Foreskin melanocyte (primary cell): ENCODE measurements at places on chromosomes 11 and 22.

- DNase-seq: no peak
Observed at GRCh38 chr11:69001243-69002081, 11.6 kb downstream of the MRGPRF start.

DNA sequence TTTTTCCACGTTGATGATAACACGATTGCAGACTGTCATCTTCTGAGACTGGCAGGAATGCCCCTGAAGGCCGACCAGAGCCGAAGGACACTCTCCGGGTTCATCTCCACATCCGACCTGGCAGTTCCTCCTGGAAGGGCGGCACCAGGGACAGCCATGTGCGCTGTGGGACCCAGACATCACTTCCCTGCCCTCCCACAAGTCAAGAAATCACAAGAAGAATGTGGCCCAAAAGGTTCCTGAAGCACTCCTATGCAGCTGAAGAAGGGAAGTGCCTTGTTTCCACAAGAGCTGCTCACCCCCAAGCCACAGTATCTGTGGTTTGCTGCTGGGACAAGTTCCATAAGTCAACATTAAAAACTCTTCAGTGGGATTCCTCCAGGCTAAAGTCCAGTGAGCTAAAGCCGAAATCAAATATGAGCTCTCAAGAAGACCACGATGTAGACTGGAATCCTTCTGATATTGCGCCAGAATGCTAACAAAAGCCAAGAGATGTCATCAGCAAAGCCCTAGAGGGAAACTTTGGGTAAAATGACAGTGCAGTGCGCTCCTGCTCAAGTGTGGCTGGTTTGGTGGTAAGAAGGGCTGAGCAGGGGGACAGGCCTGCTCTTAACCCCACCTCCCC is 21.2 kb downstream of the PACSIN2 start:
- DNase-seq: no peak

- DNase-seq: no peak
Observed at GRCh38 chr11:114062272-114062671, 2.8 kb downstream of the ZBTB16 start.

DNA sequence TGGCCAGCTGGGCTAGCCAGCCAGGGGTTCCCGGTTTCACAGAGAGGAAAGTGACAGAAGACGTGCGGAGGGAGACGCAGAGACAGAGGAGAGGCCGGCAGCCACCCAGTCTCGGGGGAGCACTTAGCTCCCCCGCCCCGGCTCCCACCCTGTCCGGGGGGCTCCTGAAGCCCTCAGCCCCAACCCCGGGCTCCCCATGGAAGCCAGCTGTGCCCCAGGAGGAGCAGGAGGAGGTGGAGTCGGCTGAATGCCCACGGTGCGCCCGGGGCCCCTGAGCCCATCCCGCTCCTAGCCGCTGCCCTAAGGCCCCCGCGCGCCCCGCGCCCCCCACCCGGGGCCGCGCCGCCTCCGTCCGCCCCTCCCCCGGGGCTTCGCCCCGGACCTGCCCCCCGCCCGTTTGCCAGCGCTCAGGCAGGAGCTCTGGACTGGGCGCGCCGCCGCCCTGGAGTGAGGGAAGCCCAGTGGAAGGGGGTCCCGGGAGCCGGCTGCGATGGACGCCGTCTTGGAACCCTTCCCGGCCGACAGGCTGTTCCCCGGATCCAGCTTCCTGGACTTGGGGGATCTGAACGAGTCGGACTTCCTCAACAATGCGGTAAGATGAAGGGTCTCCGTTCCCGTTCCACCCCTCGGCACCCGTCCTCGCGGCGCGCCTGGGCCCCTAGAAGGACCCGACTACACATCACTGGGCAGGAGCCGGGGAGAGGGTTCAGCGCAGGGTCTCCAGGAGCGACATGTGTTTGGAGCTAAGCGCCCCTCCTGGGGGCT is at the start of gene CREB3L1:
Gene CREB3L1 (plus strand): TSS at position 41 of the 765 bp plus-strand sequence. CDS start 450 bp downstream, at position 491.
- no peak for DNase-seq

DNA sequence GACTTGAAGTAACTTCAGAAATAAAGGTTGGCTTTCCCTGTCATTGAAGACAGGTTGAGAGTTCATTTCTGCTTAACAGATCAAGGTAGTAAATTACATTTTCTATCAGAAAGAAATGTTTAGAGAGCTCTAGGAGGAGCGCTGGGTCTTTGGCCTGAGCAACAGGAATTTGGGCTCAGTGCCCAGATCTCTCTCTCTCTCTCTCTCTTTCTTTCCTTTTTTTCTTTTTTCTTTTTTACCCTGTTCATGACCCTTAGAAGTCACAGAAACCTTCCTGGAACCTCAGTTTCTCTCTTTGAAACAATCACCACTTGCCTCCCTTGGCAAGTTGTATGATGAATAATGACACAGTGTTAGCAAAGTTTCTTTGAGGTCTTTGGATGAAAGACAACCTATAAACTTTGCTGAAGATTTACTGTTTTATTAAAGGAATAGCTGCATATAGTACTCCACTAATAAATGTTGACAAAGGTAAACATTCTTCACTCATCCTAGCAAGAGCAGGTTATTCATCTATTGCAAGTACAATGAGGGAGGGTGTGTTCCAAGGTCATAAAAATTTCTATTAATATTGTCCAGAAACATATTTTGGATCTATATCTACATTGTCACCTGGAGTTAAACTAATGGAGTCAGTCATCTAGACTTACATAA is 35.5 kb upstream of the RASSF10 start:
- DNase-seq: no peak

- DNase-seq: no peak
Observed at GRCh38 chr22:47102081-47102480, 339.6 kb downstream of the TBC1D22A start.

DNA sequence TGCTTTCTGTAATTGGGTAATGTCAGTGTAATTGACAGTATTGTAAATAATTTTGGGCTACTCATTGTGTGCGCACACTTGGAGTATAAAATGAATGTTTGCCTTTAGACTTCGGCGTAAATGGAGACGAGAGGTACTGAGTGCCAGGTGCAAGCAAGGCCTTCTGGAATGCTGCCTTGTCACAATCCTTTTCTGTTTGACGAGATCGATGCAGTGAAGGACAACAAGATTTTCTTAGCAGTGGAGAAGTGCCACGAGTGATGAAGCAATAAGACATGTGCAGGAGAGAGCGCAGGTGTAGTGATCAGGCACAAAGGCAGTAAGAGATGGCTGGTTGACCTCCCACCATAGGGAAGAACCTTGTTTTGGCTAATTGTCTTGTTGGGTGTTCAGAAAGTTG is 67.5 kb downstream of the DDX10 start:
- DNase-seq: no peak

DNA sequence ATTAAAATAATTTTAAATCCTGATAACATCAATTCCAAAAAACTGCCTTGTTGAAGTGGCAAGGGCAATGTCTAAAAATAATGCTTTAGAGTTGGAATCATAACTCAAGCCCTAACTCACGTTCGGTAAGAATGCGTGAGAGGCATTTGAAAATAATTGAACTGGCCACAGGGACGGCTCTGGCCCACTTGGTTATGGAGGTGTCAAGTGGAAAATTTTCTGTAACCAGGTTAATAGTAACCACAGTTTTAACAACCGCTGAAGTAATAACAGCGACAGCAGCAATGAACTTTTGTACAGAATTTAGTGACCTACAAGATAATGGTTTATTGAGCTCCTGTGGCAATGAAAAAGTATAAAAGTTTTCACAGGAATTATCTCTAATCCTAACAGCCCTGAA is 79.4 kb downstream of the ETS1 start:
- no peak for DNase-seq

GRCh38 chr22:31039393-31039792 is 41.7 kb upstream of the SMTN start:
- no peak for DNase-seq

GRCh38 chr22:24948356-24949202 is 2.1 kb upstream of the LHFPL7 start:
- no peak for DNase-seq

- no peak for DNase-seq
Observed at GRCh38 chr22:46596819-46597218, 23.4 kb upstream of the GRAMD4 start.

GRCh38 chr11:115869780-115870431 is 365.7 kb upstream of the CADM1 start:
- DNase-seq: peak; percentile 55

- DNase-seq: no peak
Observed at GRCh38 chr11:116696381-116696941, 76.3 kb downstream of the BUD13 start.

- DNase-seq: no peak
Observed at GRCh38 chr11:57596266-57596885, 1.1 kb upstream of the SERPING1 start.

DNA sequence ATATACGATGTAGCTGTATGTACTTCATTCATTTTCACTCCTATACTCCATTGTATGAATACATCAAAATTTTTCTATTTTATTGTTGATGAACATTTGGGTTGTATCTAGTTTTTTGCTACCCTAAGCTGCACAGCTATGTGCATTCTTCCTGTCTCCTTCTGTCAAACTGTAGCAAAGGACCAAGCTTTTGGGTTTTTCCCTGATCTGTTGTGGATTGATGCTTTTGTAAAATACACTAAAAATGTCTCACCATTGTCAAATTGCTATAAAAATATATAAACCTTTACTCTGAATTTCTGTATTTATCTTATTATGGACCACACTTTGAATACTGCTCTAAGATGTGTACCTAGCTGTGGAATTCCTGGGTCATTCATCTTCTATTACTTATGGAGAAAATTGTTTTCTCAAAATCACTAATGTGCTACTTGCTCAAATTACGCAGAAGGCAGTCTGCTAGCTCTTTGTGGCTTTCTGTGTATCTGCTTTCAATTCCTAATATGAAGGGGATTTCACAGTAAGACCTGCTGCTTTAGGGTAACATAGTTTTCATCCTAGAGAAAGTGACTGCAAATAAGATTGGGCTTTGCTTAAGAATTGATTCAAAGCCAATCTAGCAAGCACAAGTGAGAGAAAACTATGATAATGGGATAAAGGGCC is 123.4 kb downstream of the CYP2R1 start:
- no peak for DNase-seq

- DNase-seq: no peak
Observed at GRCh38 chr11:79430280-79430679, 10.6 kb downstream of the TENM4 start.

DNA sequence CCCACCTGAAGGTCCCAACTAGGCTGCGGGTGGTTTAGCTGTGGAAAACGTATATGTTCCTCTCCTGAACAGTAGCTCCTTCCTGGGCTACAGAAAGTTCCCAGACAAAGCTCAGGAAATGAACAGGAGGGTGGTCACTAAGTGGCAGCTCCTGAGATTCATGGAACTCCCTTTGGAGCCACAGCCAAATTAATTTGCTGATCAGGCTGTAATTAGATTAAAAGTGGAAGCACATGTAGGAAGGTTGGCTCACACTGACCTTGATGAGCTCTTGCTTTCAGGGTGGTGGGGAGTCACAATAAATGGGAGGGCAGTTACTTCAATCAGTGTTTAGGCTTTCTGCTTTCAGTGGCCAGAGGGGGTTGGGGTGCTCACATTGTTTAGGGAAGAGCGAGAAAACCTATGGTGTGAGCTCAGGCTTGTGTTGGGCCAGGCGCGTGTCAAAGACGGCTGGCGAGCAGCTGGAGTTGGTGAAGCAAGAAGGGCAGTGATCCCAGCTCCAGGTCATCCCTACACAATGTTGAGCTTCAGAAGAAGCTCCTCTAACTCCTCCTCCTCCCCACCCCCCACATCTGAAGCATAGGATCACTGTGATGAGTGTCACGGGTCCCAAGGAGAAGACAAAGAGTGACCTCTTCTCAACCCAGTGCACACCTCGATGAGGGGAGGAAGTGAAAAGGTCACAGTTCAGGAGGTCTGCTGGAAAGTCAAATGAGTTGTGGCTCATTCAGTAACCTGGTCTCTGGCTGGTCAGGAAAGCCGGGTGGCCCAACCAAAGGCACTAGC is 42.5 kb downstream of the CLPB start:
- no peak for DNase-seq

DNA sequence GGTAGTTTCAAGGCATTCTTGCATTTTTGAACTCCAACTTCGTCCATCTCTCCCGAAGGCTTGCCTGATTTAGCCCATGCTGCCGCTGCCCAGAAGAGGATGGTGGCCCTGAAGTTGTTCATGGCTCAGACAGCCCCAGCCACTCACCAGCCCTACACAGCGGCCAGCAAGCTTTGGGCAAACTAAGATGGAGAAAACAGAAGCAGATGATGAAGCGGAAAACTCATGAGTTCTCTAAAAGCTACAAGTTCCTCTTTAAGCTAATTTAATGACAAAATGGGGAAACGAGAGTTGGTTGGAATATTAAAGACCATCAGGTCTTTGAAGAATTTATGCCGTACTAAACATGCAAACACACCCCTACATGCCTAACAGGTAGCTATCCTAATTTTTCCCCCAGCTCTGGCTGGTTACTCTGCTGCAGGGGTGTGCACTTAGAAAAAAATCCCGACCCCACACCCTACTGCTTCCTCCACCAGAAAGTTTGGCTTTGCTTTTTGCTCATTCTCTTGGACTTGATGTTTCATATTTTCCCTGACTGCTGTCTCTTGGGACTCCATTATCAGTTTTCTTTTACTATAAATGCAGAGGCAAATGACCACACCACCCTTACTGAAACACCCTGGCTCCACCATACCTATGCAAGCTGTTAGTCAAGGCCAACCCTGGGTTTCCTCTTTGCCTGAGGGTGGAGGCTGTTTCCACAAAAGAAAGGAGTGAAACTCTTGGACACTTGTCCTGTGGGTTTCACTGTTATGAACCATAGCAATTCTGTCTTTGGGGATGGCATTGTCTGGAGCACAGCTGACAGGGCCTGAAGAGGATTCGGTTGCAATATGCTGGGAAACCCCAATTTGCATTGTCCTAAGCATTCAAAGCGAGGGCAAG is at the start of gene MPEG1:
Gene MPEG1 (minus strand): TSS at position 184 of the 888 bp plus-strand sequence. CDS start 62 bp downstream, at position 122.
- no peak for DNase-seq
